ENCODE measurements at places on chromosomes 1 and 21.

GRCh38 chr1:156864796-156865195 lies 4.1 kb downstream of the NTRK1 start:
- no peak for DNase-seq

GRCh38 chr1:5992814-5993555 lies 760 bp upstream of the NPHP4 start:
- no peak for DNase-seq

GRCh38 chr1:203544485-203544884 lies 50.5 kb downstream of the OPTC start:
- DNase-seq: no peak

- DNase-seq: no peak
These were observed 187.1 kb downstream of the CDC42BPA start for GRCh38 chr1:227131193-227131592.

DNA sequence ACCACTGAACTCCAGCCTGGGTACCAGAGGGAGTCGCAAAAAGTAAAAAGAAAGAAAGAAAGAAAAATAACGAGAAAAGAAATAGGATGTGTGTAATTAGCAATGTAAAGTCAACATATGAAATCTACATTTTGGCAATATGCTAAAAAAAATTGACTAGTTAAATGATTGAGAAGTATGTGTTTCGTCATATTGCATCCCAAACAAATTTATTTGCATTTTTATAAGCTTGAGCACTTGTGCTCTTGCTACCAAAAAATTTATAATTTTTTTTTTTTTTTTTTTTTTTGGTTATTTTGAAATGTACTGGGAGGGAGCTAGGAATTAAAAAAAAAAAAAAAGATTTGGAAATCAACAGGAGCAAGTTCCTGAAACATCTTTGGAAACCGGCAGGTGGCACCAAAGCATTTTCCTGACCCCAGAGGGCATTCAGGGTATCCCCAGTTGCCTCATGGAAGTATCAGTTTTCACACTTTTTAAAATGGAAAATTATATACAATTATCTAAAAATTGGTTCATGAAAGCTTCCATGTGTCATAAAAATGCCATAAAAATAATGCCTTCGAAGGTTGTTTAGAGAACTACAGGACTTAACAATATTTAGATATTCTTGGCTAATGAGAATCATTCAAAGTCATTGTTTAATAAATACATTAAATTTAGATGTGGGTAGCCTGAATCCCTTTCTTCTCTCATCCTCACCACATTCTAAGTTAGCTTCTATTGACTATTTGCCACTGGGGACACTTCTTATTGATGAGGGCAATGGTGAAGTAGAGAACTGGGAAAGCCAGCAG lies 4.8 kb upstream of the HEATR1 start:
- DNase-seq: no peak

DNA sequence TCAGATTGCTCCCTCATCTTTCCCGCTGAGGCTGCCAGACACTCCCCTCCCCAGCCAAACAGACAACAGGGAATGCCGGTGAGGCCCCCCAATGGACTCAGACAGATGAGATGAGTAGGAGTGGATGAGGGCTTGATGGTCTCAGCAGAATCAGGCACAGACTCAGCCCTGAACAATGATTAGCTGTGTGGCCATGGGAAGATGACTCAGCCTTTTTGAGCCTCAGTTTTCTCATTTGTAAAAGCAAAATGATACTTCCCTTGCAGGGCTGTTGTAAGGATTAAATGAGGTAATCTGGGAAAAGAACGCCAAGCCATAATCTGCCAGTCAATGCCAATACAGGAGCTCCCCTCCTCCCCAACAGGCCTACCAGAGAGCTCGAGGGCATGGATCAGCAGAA lies 12.4 kb downstream of the C1orf198 start:
- DNase-seq: no peak

DNA sequence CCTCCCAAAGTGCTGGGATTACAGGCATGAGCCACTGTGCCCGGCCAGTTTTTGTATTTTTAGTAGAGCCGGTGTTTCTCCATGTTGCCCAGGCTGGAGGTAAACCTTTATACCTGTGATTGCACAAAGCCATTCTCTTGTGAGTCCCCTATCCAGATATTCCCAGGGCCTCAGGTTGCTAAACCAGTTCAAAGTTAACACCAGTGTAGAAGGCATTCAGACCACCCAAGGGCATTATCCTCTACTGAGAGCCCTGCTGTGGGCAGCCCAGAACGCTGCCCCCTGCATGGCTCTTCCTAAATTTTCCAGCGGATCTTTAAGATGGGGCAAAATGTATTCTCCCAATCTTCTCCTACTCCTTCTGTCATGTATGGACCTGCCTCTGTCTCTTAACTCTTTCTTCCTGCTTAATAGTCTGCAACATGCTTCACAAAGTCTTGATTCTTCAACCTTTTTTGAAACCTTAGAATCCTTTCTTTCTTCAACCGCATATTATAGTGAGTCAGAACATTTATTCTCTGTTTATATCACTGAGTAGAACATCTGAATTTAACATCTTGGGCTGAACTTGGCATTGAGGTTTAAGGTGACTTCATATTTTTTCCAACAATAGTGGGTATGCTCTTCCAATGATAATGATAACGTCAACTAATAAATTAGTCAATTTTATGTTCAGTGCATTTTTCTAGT lies 36.0 kb downstream of the UBE4B start:
- DNase-seq: no peak

DNA sequence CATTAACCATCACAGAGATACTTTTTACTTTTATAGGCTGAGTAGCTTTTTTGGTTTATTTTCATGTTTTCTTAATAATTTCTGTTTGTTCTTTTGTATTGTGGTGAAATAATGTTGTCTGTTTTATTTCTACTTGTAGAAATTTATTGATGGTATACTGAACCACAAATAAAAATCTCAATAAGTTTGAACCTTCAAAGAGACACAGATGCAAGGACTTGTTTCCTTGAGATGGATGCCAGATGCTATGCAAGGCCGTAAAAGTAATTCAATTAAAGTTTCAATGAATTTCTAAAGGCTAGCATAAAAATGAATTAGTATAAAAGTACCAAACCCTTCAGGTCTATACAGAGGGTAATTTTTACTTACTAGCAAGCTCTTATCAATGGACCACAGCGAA lies 873.5 kb downstream of the TTLL7 start:
- DNase-seq: no peak

DNA sequence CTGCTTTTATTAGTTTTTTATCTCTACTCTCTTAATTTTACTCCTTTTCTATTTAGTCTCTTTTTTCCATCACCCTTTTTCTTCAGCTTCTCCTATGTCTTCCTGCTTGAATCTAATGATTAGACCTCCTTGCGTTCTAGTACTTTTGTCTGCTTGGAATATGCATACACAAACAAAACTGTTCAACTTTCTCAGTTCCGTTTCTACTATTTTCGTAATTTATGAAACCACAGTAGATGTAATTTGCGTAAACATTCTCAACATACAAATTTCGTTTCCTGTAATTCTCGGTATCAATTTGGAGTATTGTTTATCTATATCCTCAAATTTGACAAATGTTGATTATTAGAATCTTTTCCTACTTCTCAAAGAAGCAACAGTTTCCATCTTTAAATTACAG lies 772.5 kb downstream of the USP25 start:
- DNase-seq: no peak

- peak; percentile 83 for DNase-seq
These were observed 46.8 kb upstream of the A3GALT2 start for GRCh38 chr1:33367485-33368405.

DNA sequence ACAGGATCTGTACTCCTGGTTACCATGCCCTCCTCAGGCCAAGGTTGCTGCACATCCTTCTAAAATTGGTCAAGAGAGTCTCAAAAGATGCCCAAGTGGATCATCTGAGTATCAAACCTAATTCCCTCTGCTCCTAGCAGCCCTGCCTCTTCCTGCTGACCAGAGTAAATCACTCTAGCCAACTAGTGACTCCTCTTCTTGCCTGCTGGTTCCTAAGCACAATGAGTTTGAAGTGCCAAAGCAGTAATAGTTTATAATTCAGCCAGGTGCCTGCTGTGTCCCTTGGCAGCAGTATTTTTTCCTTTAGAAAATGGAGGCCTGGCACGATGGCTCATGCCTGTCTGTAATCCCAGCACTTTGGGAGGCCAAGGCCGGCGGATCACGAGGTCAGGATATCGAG lies 137.9 kb upstream of the CAMK1G start:
- DNase-seq: no peak

DNA sequence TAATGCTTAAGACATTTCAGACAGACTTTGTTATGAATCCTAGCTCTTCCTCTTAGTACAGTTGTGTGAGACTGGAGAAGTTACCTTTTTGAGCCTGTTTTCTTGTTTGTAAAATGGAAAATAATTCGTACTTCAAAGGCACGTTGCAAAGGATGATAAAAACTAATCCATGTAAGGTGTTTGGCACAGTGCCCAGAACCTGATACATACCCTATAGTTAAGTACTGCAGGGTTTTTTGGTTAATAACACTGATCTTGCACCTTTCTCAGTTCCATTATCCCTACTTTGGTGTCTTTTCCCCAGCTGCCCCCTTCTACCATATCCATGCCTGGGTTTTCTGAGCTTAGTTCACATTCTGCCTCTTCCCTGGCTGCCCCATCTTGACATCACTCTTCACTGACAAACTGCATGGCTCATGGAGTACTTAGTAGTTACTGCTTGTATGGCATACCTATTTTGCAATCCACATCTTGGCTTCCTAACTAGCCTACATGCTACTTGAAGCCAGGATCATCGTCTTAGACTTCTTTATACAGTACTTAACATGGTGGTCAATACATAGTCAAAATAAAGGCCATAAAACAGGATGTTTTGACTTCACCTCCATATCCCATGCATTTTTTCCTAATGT lies 10.1 kb downstream of the CCDC185 start:
- no peak for DNase-seq

DNA sequence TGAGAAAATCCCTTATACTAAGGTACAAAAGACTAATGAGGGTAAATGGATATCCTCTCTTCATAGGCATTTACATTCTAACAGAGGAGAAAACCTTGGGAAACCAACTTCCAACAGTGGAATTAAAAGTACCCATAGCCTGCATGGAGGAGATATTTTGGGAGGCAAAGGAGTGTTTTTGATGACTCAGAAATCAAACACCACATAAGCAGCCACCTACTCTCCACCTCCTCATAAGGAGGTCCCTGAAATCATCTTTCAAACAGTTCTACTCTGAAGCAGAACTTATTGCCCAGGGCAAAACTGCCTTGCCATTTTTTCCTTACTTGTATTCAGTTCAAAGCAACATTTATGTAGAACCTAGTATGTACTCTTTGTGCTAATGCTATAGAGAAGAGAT lies 211.3 kb downstream of the KCNH1 start:
- no peak for DNase-seq

DNA sequence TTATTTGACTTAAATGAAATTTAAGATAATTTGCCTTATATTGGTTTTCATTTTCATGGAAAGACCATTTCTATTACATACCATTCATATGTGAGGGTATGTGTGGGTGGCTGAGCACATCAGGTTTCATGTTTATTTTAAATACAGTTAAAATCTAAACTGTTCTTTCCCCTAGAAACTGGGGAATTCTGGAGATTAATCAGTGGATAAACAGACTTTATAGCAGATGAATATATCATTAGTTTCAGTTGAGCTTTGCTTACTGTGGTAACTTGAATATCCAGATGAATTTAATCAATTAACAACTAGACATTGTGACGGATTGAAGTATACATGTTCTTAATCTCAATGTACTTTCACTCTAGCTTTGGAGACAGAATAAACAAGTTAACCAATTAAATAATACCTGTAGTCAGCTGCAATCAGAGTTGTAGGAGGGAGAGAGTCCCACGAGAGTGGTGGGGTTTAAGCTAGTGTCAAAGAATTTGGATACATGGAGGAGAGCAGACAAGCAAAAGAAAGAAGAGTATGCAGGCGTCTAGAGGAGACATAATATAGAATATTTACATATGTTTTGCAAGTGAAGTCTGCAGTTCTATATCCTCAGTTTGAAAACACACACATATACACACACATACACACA lies 97.6 kb downstream of the PDE4B start:
- DNase-seq: no peak

- DNase-seq: no peak
These were observed 26.0 kb upstream of the SLAMF9 start for GRCh38 chr1:159980076-159980475.

- DNase-seq: no peak
These were observed 27.7 kb upstream of the SPOCD1 start for GRCh38 chr1:31843506-31843905.

DNA sequence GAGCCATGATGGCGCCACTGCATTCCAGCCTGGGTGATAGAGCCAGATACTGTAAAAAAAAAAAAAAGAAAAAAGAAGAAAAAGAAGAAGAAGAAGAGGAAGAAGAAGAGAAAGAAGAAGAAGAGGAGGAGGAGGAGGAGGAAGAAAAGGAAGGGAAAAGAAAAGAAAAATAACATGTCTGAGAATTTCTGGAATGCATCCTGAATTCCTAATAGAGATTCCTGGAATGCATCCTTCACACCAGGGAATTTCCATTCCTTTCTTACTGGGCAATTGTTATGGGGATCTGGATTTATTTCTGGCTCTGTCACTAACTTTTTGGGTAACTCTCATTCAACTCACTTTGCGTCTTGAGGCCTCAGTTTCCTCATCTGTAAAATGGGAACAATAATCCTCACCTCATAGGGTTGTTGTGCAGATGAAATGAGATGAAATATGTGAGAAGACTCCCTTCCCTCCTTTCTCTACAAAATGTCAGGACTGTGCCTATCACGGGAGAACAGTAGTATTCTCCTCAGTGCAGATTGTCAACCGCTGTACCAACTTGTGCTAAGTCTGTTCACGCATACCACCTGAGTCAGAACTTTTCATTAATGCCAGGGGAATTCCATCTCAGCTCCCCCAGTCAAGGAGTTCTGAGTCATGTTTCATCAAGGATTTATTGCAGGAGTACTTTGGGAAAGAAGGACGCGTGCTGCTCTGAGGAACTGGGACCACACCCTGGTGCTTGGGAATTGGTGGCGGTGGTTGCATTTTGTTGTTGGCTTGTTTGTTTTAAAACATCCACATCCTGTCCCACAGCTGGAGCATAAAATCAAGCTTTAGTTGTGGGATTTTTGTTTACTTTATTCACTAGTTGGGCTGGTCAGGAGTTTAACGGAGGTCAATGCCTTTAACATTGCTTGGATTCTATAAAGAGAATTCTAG lies 42.4 kb upstream of the ROR1 start:
- no peak for DNase-seq

Data from CD4-positive, alpha-beta T cell (primary cell).